ENCODE measurements at places on chromosomes 3 and 15. TPM values are rescaled to one million over a fixed set of nuclear protein-coding genes. Genes with fewer than 3 reads are reported as not detected.

CFAP91 gene
- 0.34 TPM for total RNA-seq

GADL1 gene
- not detected for total RNA-seq

FSTL1 gene
- total RNA-seq, result 69.0 TPM

ADCY5 gene
- 0.57 TPM for total RNA-seq

CPN2 gene
- not detected for total RNA-seq

MYLK gene
- total RNA-seq, result 10.5 TPM

TRH gene
- not detected for total RNA-seq

SLC12A1 gene
- total RNA-seq, result not detected

AP3B2 gene
- total RNA-seq, result 0.77 TPM

CYP8B1 gene
- total RNA-seq, result not detected

CHRNA3 gene
- 0.35 TPM for total RNA-seq

INSYN1 gene
- total RNA-seq, result 1.9 TPM

GRM2 gene
- total RNA-seq, result not detected

CLDN1 gene
- total RNA-seq, result 23.3 TPM

BCHE gene
- total RNA-seq, result 0.79 TPM

AADAC gene
- 14.2 TPM for total RNA-seq

ARNT2 gene
- 13.6 TPM for total RNA-seq

RABL3 gene
- 14.9 TPM for total RNA-seq

CEMIP gene
- 1.4 TPM for total RNA-seq

ZNF280D gene
- 15.8 TPM for total RNA-seq

CYP19A1 gene
- 0.41 TPM for total RNA-seq

TGM5 gene
- not detected for total RNA-seq
